ENCODE measurements at places on chromosomes 4 and X. TPM values are rescaled to one million over a fixed set of nuclear protein-coding genes. Genes with fewer than 3 reads are reported as not detected.
A peak's percentile ranks its signal among the peaks of the same experiment; 100 is the strongest.

GRCh38 chrX:154308108-154308946, 12.7 kb downstream of the TKTL1 start:
- peak; percentile 52 for DNase-seq

DNA sequence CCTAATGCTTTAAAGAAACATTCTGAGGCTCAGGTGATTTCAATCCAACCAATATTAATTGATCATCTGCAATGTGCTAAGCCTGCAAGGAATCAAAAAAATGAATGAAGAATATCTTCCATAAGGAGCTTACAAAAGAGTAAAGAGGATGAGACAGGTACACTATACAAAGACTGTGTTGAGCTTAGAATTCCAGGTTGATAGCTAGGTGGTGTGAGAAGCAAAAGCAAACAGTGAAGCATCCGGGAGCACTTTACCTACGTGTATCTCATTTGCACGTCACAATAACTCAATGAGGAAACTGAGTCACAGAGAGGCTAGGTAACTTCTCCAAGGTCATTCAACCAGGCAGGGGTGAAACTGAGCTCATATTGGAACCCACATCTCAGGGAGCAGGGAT, 37.1 kb downstream of the FAM114A1 start:
- DNase-seq = no peak

DNA sequence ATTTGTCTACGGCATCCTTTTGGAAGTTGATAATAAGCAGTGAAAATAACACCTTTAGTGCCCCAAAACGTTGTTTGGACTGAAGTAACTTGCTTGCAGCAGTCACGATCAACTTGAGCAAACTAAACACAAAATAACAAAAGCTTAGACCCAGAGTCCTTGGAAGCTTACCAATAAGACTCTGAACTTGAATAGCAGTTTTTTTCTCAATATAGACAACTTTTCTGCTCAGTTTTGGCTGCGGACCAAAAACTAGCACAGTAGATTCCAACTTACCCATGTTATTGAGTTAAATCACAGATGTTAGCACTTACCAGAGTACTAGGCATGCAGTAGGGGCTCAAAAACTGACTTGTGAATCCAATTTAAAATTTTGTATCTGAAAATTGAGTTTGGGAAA, 746.9 kb downstream of the PCDH19 start:
- DNase-seq = no peak

GRCh38 chr4:100651499-100652175, 133.8 kb upstream of the EMCN start:
- DNase-seq = no peak

Gene ADH6
- not detected for total RNA-seq
